Right renal cortex interstitium (tissue), 3 donors: ENCODE measurements at places on chromosomes 11 and 22.

DNA sequence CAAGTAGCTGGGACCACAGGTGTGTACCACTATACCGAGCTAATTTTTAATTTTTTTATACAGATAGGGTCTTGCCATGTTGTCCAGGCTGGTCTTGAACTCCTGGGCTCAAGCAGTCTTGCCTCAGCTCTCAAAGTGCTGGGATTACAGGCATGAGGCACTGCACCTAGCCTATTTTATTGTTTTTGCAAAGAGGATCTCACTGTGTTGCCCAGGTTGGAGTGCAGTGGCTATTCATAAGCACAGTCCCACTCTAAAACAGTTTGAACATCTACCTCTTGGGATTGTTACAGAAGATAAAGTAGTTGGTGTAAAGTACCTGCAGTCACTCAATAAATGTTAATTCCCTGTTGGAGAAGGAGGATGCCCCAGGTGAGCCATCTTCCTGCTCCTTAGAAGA is 29.1 kb downstream of the XRCC6 start:
- no peak for DNase-seq

DNA sequence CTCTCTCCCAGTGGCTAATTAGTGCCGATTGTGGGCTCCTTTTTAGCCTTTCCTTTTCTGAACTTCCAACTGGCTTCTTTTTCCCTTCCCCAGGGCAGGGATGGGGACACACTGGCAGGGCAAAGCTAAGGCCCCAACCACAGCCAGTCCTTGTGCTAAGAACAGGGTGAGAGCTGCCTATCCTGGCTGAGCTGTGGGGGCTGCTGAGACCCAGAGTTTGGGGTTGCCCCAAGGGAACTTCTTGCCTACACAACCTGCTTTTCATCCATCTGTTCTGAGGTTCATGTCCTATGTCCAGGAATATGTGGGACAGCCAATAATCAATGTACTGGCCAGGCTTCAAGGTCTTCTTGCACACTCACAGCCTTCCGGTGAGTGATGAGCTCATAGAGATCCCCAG is 10.0 kb upstream of the TPBGL start:
- no peak for DNase-seq

GRCh38 chr11:128207861-128208321 is 379.5 kb downstream of the ETS1 start:
- no peak for DNase-seq

- DNase-seq = no peak
Observed at GRCh38 chr22:40531951-40532900, 104.3 kb downstream of the MRTFA start.

DNA sequence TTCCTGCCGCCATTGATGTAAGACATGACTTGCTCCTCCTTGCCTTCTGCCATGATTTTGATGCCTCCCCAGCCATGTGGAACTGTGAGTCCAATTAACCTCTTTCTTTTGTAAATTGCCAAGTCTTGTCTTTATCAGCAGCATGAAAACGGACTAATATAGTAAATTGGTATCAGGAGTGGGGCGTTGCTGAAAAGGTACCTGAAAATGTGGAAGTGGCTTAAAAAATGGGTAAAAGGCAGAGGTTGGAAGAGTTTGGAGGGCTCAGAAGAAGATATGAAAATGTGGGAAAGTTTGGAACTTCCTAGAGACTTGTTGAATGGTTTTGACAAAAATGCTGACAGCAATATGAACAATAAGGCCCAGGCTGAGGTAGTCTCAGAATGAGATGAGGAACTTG is 89.7 kb downstream of the RSF1 start:
- no peak for DNase-seq

DNA sequence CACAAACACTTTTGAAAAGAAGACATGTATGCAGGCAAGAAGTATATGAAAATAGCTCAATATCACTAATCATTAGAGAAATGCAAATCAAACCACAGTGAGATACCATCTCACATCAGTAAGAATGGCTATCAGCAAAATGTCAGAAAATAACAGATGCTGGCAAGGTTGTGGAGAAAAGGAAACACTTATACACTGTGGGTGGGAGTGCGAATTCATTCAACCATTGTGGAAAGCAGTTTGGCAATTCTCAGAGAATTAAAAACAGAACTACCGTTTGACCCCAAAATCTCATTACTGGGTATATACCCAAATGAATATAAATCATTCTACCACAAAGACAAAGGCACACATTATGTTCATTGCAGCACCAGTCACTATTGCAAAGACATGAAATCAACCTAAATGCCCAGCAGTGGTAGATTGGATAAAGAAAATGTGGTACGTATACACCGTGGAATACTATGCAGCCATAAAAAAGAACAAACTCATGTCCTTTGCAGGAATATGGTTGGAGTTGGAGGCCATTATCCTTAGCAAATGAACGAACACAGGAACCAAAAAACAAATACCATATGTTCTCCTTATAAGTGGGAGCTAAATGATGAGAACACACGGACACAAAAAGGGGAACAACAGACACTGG is 18.5 kb downstream of the MMP13 start:
- DNase-seq = no peak

- DNase-seq = no peak
Observed at GRCh38 chr22:22390989-22391388, 117.6 kb downstream of the ZNF280B start.

DNA sequence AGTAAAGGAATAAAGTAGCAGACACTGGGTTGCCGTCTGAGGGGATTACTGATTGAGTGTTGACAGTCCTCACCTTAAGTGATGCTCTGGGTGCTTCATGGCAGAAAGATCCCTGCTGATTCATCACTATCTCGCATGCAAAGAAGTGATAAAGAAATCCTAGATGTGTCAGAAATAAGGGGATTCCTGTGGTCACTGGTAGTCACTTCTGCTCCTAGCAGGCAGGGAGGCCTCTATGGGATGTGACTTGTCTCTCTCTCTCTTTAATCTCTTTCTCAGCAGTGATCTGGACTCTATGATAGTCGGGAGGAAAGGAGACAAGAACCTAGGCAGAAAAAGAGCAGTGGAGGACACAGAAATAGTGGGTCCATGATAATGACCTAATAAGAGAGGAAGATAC is 30.9 kb upstream of the OR56A1 start:
- DNase-seq = no peak

DNA sequence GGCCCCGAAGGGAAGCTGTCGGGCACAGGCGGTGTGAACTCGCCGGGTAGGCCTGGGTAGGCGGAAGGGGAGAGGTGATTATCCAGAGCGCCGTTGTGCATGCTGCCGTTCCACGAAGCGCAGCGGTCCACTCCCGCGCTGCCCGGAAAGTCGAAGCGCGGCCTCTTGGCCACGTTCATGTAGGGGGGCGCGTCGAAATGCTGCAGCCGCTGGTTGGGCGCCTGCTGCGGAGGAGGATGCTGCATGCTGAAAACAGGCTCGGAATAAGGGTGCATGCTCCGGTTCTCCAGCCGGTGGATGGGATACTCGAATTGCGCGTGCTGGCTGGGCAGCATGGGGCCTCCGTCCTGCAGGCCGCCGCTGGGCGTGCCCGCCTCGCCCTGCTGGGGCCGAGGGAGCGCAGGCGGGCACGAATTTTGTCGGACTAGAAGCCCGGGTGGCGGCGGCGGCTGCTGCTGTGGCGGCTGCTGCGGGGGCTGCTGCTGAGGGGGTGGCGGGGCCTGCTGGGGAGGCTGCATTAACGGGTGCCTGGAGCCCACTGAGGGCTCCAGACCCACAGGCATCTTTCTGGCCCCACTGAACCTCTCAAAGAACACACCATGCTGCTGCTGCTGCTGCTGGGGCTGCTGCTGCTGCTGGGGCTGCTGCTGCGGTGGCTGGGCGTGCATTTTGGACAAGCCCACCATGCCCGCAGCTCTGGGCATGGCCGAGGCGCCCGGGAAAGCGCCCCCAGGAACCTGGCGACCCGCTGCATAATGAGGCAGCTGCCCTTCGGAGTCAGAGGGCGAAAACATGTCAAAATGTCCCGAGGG is 2.3 kb downstream of the MN1 start:
- DNase-seq = no peak

GRCh38 chr11:15558513-15559181 is 443.9 kb downstream of the INSC start:
- DNase-seq = no peak

- no peak for DNase-seq
Observed at GRCh38 chr11:10478574-10479550, 23.8 kb downstream of the AMPD3 start.

GRCh38 chr11:12248330-12248729 is 129.0 kb upstream of the PARVA start:
- no peak for DNase-seq
